ENCODE measurements at places on chromosomes 16 and 17.

GRCh38 chr17:2215616-2216364 lies 87.8 kb downstream of the SMG6 start:
- peak; percentile 80 for DNase-seq

DNA sequence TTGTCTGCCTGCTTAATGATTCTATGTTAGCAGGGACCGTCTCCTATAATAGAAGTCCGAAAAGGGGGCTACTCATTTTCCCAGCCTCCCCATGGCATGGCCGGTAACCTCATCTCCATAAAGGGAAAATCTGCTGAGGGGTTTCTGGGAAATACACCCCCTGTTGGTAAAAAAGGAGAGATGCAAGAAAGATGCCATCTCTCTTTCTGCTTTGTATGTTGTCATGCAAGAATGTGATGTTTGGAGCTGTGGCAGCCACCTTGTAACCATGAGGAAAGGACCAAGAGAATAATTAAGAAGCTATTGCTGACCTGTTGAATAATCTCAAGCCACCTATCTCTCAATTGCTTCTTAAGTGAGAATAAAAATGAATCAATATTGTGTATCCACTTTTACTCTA lies 94.8 kb upstream of the XYLT1 start:
- no peak for DNase-seq

- DNase-seq = no peak
Measured at GRCh38 chr16:14499110-14499509, 130.9 kb downstream of the PARN start.

DNA sequence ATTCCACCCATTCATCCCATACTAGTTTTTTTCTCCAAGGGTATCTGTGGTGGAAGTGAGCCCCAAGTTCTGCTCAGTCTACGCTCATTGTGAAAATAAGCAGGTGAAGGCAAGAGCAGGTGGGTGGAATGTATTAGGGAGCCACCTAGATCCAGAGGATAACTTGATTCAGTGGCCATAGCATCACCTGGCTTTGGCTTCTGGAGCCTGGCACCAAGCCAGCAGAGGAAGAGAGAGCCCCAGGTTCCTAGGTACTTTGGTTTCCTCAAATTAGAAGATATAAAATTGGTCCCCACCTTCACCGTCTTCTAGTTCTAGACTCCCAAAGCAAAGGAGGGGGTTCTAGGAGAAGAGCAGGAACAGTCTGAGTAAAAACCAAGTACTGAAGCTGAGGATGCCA lies 4.1 kb downstream of the FXR2 start:
- no peak for DNase-seq

- DNase-seq = no peak
Measured at GRCh38 chr17:2814049-2814448, 17.8 kb downstream of the RAP1GAP2 start.

DNA sequence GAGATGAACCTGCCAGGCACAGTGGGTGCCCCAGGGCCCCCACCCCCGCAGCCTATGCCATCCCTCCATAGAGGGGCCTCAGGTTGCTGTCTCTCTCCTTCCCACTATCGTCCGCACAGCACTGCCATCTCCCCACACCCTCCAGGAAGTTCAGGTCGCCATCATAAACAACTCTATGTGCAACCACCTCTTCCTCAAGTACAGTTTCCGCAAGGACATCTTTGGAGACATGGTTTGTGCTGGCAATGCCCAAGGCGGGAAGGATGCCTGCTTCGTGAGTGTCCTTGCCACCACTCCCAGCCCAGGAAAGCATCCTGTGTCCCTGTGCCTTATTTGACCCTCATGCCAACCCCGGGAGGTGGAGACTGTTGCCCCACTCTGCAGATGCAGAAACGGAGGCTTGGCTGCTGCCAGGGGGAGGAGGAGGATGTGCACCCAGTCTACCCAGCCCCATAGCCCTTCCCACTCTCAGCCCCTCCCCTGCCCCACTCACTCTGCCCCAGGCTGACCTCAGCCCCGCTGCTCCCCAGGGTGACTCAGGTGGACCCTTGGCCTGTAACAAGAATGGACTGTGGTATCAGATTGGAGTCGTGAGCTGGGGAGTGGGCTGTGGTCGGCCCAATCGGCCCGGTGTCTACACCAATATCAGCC lies 3.9 kb downstream of the PRSS21 start:
- DNase-seq = no peak

Measured in suppressor macrophage (primary cell).